Activated CD4-positive, alpha-beta memory T cell treated with anti-CD3 and anti-CD28 coated beads, Interleukin-2, amount 10 ng/mL, durations not matched to agents 7 days and 5 days (primary cell): ENCODE measurements at places on chromosomes 12 and 14. TPM values are rescaled to one million over a fixed set of nuclear protein-coding genes. Genes with fewer than 3 reads are reported as not detected.

OR4Q2 gene
- not detected for total RNA-seq

BRI3BP gene
- total RNA-seq: 22.5 TPM

SYCP3 gene
- total RNA-seq: 0.28 TPM

CATSPERB gene
- total RNA-seq: 2.5 TPM

WNT1 gene
- total RNA-seq: 0.33 TPM

COCH gene
- total RNA-seq: 0.38 TPM

JAG2 gene
- total RNA-seq: 3.0 TPM

TAS2R8 gene
- not detected for total RNA-seq

AICDA gene
- not detected for total RNA-seq

GARIN6 gene
- total RNA-seq: not detected

OR6C70 gene
- total RNA-seq: 0.25 TPM

CISTR gene
- not detected for total RNA-seq

FERMT2 gene
- 2.8 TPM for total RNA-seq

ALX1 gene
- not detected for total RNA-seq

AKAP6 gene
- total RNA-seq: 1.1 TPM

CARMIL3 gene
- 4.2 TPM for total RNA-seq

CLEC1B gene
- not detected for total RNA-seq

ADCY4 gene
- total RNA-seq: 4.5 TPM

TNFAIP2 gene
- 0.20 TPM for total RNA-seq

IFNG gene
- total RNA-seq: 22.0 TPM

SIX6 gene
- total RNA-seq: not detected

SIX4 gene
- total RNA-seq: 0.96 TPM

OLR1 gene
- total RNA-seq: not detected

CFAP54 gene
- total RNA-seq: 0.55 TPM

CPNE6 gene
- total RNA-seq: not detected

DLGAP5 gene
- 95.8 TPM for total RNA-seq

SLCO1B3 gene
- not detected for total RNA-seq
